ENCODE measurements at places on chromosomes 5 and 9.

DNA sequence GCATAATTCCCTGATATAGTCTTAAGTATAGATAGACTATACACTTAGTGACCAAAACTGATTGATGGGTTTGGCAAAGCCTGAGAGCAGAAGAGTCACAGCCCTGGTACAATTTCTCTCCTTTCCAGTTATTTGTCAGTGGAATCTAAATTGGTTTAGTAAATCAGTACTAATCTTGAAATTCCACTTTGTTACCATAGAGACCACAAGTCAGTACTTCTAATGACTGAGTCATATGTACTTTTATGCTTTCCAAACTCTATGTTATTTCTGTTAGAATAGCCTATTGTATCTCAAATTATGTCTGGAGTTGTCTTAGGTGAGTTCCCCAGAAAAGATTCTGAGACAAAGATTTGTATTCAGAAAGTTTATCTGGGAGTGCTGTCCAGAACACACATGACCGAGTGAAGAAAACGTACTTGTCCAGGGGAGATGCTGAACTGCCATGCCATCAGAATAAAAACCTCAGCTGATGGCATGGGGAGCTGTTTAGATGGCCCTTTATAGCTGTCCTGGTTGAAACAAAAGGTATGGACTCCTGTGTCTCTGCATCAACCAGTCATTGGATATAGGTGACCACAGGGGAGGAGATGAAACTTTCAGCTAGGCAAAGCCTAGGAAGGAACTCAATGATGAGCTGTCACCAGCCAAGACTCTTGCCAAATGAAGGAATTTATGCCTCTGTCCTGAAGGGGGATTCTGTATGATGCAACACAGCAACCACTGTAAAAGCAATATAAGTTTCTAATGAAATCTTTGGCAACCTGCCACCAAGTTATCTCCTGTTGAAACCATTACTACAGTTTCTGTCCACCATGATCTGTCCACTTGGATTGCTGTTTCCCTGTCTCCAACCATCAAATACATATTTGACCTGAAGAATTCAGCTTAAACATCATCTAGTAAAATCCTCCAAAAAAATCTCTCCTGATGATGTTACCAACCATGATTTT is 18.0 kb upstream of the SMC2 start:
- no peak for DNase-seq

DNA sequence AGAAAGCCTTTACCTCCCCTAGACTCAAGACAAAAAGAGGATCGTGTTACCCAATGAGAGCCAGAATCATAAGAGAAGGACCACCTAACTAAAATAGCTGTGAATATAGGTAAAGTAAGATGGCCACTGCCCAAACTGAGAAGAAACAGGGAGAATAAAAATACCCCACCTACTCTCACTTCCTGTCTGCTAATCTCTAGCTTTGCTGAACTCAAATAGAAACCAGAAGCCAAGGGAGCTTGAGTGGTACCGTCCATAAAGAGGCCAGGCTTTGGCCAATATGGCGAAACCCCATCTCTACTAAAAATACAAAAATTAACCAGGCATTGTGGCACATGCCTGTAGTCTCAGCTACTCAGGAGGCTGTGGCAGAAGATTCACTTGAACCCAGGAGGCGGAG is 123.0 kb upstream of the FST start:
- no peak for DNase-seq

DNA sequence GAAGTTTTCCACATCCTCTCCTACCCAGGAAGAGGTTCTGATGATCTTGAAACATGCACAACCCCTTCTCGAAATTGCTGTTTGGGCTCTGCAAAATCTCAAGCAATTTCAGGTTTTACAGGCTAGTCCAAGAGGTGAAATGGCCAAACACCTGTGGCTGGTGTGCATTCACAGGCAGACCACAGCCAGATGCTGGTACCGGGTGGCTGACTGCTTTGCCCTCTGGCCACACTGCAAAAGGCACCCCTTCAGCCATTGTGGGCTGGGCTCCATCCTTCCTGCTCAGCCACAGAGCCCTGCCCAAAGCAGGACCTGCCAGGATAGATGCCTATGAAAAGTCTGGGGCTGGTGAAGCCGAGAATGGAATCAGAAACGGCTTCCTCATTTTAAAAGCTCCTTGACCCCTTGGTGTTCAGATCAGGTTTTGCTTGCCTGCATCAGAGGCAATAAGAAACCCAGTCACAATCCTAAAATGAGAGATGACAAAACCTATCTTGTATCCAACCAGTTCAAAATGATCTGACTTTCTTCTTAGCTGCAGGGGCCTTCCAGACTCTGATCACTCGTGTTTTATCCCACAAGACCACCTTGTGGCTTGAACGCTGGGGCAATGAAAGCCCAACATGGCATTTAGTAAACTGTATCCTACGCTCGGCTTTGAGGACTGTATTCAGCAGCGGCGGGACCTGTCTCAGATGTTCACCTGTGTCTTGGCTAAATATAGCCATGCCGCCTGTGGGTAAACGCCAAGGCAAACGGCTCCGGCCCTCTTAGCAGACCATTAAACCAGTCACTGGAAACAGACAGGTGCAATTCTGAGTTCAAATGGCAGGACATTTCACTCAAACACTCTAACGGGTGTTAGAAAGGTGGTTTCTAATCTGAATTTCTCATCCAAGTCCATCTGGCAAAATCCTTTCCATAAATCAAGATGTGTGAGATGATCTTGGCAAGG is 49.6 kb downstream of the EPB41L4B start:
- no peak for DNase-seq

DNA sequence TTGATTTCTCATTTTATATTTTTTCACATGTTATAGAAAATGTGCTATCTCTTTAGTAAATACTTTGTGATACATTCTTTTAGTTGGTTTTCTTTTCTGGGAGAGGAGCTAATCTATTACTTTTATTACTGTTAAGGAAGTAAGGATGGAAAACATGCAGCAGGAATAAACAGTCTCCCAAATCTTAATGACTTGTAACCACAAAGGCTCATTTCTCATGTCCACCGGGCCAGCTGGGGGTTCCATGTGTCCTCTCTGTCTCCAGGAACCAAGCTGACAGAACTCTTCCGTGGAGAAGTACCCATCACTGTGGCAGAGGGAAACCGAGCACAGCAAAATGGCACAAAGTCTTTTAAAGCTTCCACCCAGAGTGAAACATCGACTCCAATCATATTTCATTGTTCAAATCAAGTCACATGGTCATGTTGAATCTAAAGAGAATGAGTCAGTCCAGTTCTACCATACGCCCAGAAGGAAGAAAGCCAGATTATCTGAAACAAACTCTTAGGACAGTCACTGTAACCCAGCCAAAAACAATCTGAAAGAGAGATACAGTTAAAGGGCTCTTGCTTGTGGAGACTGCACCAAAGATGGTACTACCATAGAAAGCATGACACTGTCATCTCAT is 97.1 kb upstream of the CDH6 start:
- no peak for DNase-seq

- DNase-seq: no peak
Measured at GRCh38 chr9:118401546-118401945, 697.3 kb downstream of the TLR4 start.

DNA sequence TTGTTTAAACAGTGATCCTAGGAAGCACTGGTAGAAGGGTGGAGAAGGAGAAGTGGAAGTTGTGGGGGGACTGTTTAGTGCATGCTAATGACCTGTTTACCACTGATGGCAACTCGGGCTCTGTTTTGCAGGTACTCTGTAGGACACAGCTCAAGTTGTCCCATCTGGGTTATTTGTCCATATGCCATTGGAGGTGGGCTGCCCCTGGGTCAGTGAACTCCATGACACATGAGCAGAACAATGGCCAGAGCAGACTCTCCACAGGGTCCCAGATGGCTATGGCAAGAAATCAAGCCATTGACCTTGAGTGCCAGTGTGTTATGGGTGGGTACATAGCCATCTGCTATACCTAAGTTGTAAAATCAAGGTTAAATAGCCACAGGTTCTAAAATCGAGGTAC is 175.9 kb downstream of the GAS1 start:
- no peak for DNase-seq

GRCh38 chr5:1663186-1663585 is 136.5 kb downstream of the MRPL36 start:
- DNase-seq: no peak

GRCh38 chr9:113011911-113012381 is at the start of gene ZNF883:
TSS of gene ZNF883 (minus strand) at chr9:113012192.
- DNase-seq: no peak

DNA sequence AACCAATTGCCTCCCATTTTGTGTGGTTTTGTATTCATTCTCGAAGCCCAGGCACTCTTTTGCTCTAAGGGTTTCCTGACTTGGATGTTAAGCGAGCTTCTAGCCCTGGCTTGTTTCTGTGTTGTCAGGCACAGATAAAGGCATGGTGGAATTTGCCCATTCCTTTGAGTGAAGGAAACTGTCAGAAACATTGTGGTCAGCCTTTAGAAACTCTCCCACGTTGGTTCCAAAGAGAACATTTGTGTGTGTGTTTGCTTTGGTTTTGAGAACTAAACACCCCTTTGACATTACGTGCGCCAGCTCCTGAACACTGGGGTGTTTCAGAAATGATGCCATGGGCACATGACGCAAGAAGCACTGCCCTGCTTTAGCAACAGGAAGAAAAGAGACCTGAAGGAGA is 320.9 kb downstream of the NTRK2 start:
- no peak for DNase-seq

DNA sequence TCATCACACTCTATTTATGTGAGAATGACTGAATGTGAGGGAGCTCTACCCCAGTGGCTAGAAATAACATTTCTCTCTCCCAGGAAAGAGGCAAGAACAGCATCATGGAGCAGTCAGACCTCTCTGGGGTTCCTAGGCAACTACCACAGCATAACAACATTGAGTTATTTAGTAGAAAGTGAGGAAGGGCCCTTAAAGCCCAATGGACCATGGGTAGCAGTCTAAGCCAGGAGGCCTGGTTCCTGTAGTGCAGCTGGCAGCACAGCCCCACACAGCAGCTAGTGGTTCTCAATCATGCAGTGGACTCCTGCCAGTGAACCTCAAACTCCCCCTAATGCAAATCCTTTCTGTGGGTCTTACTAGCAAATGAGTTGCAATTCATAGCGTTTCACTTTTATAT is 55.3 kb downstream of the SPEF2 start:
- DNase-seq: no peak

- DNase-seq: no peak
Measured at GRCh38 chr9:123239726-123240125, 28.7 kb downstream of the STRBP start.

- peak; percentile 81 for DNase-seq
Measured at GRCh38 chr9:107624234-107624948, 134.8 kb upstream of the KLF4 start.

GRCh38 chr5:164153469-164154172 is 648.2 kb downstream of the MAT2B start:
- DNase-seq: no peak

DNA sequence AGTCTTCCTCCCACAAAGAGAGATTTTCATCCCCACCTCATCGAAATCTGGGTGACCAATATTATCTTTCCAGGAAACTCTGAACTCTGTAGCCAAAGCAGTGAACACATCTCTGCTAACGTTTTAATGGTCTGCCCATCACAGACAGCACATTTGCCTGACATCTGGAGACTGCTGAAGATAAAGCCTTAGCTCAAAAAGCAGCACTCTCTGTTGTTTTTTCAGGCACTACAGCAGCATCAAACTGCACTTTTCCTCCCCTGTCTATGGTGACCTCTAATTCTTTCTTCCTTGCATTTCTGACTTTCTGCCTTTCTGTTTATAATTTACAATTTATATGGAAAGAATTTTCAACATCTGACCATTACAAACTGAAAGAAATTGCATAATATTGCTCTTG is 66.8 kb downstream of the RAB3C start:
- DNase-seq: no peak

All from ascending aorta (tissue), 2 donors.